ENCODE measurements at places on chromosomes 12 and 14.

- no peak for DNase-seq
Measured at GRCh38 chr14:56810836-56811592, 735 bp upstream of the OTX2 start.

GRCh38 chr12:75047885-75048525, 161.6 kb downstream of the KCNC2 start:
- no peak for DNase-seq

DNA sequence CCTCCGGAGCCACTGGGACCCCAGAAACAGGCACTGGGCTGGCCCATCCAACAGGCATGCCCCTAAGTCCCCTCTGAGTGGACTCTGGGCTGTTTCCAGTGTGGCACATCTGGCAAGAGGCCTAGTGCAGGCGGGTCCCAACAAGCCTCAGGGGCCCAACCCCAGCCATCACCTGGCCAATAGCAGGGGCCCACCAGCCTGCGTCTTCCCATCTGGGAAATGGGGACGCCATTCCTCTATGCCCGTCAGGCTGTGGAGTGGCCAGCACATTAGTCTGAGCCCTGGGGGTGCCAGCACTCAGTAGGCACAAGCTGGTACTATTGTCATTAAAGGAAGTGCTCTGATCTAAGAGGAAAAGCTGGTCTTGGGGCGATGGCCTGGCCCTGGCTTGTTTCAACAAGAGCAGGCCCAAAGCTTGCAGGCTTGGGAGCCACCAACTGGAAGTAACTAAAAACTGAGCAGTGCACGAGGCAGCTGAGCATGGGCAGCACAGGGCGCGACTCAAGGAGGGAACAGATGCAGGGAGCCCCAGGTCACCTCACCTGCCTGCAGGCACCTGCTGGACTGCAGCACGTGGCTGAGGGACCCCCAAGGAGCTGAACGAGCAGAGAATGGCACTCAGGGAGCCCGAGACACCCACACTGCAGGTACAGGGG, 8.4 kb downstream of the DEGS2 start:
- DNase-seq: no peak

GRCh38 chr14:85471744-85472143, 58.2 kb upstream of the FLRT2 start:
- peak; percentile 68 for DNase-seq
